ENCODE measurements at places on chromosomes 6 and 20. TPM values are rescaled to one million over a fixed set of nuclear protein-coding genes. Genes with fewer than 3 reads are reported as not detected.

The LAMA2 gene
- 0.30 TPM for total RNA-seq

The ESR1 gene
- 1.5 TPM for total RNA-seq

The CBLN4 gene
- total RNA-seq = not detected

DNA sequence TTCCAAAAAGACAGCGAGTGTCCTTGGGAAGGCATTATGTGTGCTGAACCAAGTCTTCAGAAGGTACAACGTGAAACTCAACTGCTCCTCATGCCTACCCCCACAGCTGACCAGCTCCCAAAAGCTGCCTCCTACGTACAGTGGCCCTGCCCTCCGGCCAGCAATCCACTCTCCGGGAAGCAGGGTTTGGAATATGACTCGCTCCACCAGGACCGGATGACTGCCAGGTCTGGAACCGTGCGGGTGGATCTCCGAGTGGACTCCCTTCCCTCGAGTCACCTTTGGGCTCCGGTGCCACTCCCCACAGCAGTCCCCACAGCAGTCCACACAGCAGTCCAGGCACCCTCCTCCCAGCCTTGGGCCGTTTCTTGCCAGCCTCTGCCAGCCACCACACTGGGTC lies 4.3 kb downstream of the ZBTB46 start:
- peaks cover 9% of the 10 kb centered on the region for H3K4me1 ChIP-seq
- no peak overlapping the region for H3K4me3 ChIP-seq
- H3K27me3 ChIP-seq = peaks cover 5% of the 10 kb centered on the region
- no peak for DNase-seq
- no peaks in the 10 kb centered on the region for H3K36me3 ChIP-seq
- no peak overlapping the region for H3K27ac ChIP-seq

DNA sequence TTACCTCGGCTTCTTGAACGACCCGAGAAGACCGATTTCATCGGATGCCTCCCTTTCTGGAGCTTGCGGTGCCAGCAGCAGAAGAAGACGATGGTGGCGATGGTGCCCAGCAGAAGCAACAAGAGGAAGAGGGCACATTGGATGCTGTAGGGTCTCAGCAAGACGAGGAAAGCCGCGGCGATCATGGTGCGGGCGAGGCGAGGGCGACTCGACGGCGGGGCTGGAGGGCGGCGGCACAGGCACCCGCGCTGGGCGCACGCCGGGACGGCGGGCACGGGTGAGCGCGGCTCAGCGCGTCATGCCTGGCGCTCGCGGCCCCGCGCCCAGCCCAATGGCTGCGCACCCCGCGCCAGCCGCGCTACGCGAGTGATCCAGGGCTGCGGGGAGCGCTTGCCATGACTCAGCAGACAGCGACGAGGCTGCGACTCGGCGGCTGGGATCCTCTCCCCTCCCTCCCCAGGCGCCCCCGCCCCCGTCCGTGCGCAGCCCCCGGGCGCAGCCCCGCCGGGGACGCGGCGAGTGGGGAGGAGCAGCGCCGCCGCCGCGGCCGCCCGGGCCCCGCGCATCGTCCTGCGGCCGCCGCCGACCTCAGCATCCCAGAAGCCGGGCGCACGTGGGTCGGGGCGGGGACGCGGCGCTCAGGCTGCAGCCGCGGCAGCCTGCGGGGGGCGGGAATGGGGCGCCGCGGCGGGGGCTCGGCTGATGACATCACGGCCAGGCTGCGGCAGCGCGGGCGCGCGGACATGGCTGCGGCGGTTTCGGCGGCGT lies at the start of gene BEND6:
BEND6 (plus strand) TSS at position 705 of the 768 bp plus-strand sequence. CDS start 26,704 bp downstream, outside the sequence.
- peaks cover 3% of the 10 kb centered on the region for H3K27me3 ChIP-seq
- no peak within 1 kb of the TSS for H3K27ac ChIP-seq
- peak within 1 kb of the TSS; percentile 76 for H3K4me3 ChIP-seq
- no peaks in the 10 kb centered on the region for H3K36me3 ChIP-seq
- peaks cover 3% of the 10 kb centered on the region for H3K4me1 ChIP-seq
- no peak for DNase-seq

GRCh38 chr20:36128463-36129159 lies 25.9 kb upstream of the EPB41L1 start:
- DNase-seq = no peak
- H3K4me3 ChIP-seq = no peak overlapping the region
- H3K4me1 ChIP-seq = no peaks in the 10 kb centered on the region
- H3K27me3 ChIP-seq = peaks cover 6% of the 10 kb centered on the region

- no peak for DNase-seq
- peak overlapping the region; percentile 78 for H3K27ac ChIP-seq
- no peaks in the 10 kb centered on the region for H3K27me3 ChIP-seq
- peak overlapping the region; percentile 73 for H3K4me3 ChIP-seq
These were observed 658 bp downstream of the CUL7 start for GRCh38 chr6:43052842-43053544.

GRCh38 chr20:667351-668034 lies 8.1 kb downstream of the SCRT2 start:
- H3K36me3 ChIP-seq = no peaks in the 10 kb centered on the region
- no peak overlapping the region for H3K27ac ChIP-seq
- DNase-seq = peak; percentile 25
- peaks cover 74% of the 10 kb centered on the region for H3K27me3 ChIP-seq
- no peaks in the 10 kb centered on the region for H3K4me1 ChIP-seq
- H3K4me3 ChIP-seq = no peak overlapping the region

GRCh38 chr6:35727935-35728682 lies 8.7 kb upstream of the ARMC12 start:
- H3K4me1 ChIP-seq = peaks cover 52% of the 10 kb centered on the region
- no peaks in the 10 kb centered on the region for H3K27me3 ChIP-seq
- peak overlapping the region; percentile 52 for H3K4me3 ChIP-seq
- no peaks in the 10 kb centered on the region for H3K36me3 ChIP-seq

DNA sequence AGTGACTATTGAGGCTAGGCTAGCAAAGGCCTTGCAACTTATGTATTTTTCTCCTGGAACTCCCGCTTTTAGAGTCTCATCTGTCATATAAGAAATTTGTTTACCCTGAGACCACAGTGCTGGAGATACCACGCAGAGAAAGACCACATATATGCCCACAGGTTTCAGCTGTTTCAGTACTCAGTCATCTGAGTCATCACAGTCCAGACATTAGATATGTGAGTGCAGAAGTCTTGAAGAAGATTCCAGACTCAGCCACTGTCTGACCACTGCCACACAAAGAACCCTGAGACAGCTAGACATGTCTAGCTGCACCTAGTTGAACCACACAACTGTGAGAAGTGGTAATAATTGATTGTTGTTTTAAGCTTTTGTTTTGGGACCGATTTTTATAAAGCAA lies 648.3 kb downstream of the EPM2A start:
- no peak overlapping the region for H3K4me3 ChIP-seq
- no peak overlapping the region for H3K27ac ChIP-seq
- H3K36me3 ChIP-seq = no peaks in the 10 kb centered on the region
- H3K27me3 ChIP-seq = no peaks in the 10 kb centered on the region
- DNase-seq = no peak

- H3K27ac ChIP-seq = no peak overlapping the region
- peaks cover 35% of the 10 kb centered on the region for H3K27me3 ChIP-seq
- H3K36me3 ChIP-seq = no peaks in the 10 kb centered on the region
- no peak overlapping the region for H3K4me3 ChIP-seq
These were observed 30.2 kb downstream of the SLC2A10 start for GRCh38 chr20:46739431-46740213.

GRCh38 chr20:14744723-14745122 lies 407.3 kb upstream of the FLRT3 start:
- no peak overlapping the region for H3K4me3 ChIP-seq
- H3K27me3 ChIP-seq = no peaks in the 10 kb centered on the region

GRCh38 chr20:33653218-33653899 lies 8.8 kb upstream of the C20orf144 start:
- no peak overlapping the region for H3K27ac ChIP-seq
- H3K4me1 ChIP-seq = peaks cover 8% of the 10 kb centered on the region
- peak; percentile 64 for DNase-seq
- H3K27me3 ChIP-seq = peaks cover 8% of the 10 kb centered on the region
- H3K4me3 ChIP-seq = no peak overlapping the region
- H3K36me3 ChIP-seq = peaks cover 3% of the 10 kb centered on the region

DNA sequence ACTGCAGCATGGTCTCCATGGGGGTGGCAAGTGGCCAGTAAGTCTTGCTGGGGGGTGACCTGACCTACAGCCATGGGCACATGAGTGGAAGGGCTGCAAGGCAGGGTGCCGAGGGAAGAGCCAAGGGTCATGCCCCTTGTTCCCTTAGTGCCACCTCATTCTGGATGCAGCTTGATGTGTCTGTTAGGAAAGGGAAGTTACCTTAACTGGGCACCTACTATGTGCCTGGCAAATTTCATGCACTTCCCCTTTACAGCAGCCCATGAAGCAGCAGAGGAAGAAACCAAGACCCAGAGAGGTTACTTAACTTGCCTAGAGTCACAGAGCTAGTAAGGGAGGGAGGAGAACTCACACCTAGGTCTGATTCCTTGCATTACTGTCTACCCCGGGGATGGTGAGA lies 174.0 kb downstream of the MRPL14 start:
- DNase-seq = no peak
- H3K27ac ChIP-seq = no peak overlapping the region
- H3K4me1 ChIP-seq = no peaks in the 10 kb centered on the region

DNA sequence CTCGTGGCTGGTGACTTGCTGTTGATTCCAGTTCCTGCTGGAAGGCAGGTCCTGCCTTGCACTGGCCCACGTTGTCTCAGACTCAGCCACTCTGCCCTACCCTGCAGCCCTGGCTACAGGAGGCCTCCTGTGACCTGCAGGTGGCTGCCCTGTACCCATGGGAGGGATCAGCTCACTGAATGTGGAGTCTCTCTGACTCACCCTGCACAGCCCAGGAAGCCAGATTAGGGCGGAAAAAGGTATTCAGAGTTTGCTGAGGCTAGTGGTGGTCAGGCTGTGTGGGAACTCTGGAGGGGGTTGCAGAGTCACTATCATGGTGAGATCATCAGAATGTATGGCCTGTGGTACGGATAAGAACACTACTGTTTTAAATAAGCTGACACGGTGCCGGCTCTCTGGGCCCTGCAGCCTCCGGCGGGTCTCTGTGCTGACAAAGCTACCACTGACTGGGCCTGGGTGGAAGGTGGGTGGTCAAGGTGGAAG lies 24.7 kb upstream of the PYGB start:
- H3K36me3 ChIP-seq = peaks cover 14% of the 10 kb centered on the region
- no peak for DNase-seq
- H3K27me3 ChIP-seq = no peaks in the 10 kb centered on the region

DNA sequence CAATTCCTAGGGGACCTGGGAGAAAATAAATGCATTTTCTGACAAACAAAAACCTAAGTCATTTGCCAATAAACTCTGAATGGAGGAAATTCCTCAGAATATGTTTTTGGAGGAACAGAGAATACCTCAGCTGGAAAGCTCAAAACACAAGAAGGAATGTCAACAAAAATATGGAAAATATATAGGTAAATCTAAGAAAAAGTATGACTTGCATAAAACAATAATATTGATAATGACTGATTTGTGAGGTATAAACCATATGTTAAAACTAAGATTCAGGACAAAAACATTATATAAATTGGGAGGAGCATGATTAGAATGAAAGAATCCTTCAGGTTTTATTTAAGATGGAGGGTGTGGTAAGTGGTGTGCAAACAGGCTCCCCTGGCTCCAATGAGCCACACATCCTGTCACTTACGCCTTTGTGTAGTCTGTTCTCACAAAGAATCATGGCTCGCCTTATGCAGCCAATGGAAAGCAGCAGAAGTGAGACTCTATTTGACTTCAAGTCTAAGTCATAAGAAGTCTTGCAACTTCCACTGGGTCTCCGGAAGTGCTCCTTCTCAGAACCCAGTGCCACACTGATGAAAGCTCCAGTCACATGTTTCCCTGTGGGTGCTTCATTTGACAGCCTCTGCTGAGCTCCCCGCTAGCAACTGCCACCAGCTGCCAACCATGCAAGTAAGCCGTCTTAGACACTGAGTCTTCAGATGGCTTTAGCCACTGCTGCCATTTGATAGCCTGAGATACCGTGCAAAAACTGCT lies 8.1 kb downstream of the CFAP61 start:
- H3K27ac ChIP-seq = no peak overlapping the region
- DNase-seq = no peak
- peaks cover 5% of the 10 kb centered on the region for H3K27me3 ChIP-seq
- no peaks in the 10 kb centered on the region for H3K36me3 ChIP-seq

GRCh38 chr6:144588697-144589325 lies 303.7 kb downstream of the UTRN start:
- no peak overlapping the region for H3K27ac ChIP-seq
- DNase-seq = no peak
- H3K4me3 ChIP-seq = no peak overlapping the region
- peaks cover 8% of the 10 kb centered on the region for H3K4me1 ChIP-seq

DNA sequence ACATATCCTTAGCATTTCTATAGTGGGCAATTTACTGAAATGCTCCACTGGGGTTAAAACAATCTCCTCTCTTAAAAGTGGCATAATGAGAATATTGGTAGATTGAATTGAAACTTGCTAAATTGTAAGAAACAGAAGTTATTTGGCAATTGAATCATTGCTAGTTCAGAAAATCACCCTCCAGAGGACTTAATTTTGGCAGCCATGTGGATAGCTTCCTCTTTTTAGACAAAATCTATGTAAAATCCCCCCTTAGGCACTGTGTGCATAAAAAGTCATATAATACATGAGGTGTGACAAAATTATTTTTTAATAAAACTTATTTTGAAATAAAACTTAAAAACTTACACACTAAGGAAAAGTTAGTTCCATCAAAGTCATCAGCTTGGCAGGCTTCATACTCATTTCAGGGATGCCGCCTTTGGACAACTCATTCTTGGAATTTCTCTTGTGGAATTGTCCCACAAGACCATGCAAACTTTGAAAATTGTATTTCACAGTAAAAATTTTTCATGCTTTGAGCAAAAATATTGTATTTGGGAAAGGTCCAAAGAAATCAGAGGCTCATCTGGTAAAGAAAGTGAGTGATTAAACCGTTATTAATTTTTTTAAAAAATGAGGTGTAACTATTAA lies 473.0 kb downstream of the BCKDHB start:
- H3K4me1 ChIP-seq = no peaks in the 10 kb centered on the region
- no peak overlapping the region for H3K4me3 ChIP-seq
- H3K36me3 ChIP-seq = no peaks in the 10 kb centered on the region
- H3K27ac ChIP-seq = no peak overlapping the region
- DNase-seq = no peak
- H3K27me3 ChIP-seq = no peaks in the 10 kb centered on the region

GRCh38 chr6:55694148-55694547 lies 115.2 kb upstream of the HMGCLL1 start:
- H3K36me3 ChIP-seq = no peaks in the 10 kb centered on the region
- H3K27me3 ChIP-seq = no peaks in the 10 kb centered on the region
- no peaks in the 10 kb centered on the region for H3K4me1 ChIP-seq

- no peaks in the 10 kb centered on the region for H3K36me3 ChIP-seq
- no peak for DNase-seq
- no peak overlapping the region for H3K4me3 ChIP-seq
- H3K27ac ChIP-seq = no peak overlapping the region
- H3K27me3 ChIP-seq = no peaks in the 10 kb centered on the region
These were observed 28.5 kb downstream of the REPS1 start for GRCh38 chr6:138959521-138959920.
